ENCODE measurements at places on chromosomes 11 and 22. TPM values are rescaled to one million over a fixed set of nuclear protein-coding genes. Genes with fewer than 3 reads are reported as not detected.

The LINC01488 gene
- total RNA-seq: not detected

- no peak for DNase-seq
These were observed 30.8 kb upstream of the ALDH3B2 start for GRCh38 chr11:67705264-67705663.

DNA sequence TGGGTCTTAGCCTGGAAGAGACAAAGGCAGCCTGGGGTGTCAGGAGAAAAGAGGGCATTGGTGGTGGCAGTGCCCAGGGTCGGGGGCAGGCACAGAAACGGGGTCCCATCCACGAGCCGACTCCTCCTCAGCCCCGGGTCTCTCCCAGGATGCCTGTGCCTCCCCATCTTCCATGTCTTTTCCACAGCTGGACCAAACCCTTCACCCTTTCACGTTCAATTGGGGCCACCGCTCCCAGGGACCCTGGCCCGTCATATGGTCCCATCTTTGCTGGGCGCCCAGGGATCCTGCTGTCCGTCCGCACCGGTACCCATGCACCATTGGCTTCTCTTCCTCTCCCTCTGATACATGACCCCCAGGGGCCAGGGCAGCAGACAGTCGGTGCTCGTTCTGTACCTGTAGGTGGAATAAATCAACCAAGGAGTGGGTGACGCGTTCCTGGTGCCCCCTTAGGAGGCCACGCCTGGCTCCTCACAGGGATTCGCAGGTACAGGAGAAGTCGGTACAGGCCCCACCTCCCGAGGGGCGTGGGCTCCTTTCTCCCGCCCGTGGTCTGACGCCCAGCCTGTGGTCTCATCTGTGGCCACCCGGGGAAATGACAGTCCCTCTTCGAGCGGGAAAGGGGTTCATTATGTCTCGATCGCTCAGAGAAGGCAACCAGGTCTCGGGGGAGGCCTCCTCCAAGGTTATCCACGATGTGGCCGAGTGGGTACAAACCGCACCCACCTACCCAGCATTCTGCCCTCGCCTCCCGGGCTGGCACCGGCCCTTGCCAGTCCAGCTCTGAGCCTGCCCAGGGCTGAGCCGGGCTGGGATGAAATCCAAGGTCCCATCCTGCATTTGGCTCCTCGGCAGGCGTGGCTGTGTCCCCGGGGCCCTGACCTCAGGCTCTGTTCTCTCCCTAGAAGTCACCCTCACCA is 1493.6 kb downstream of the BRD1 start:
- peak; percentile 66 for DNase-seq

The SERPIND1 gene
- not detected for total RNA-seq

The LYVE1 gene
- total RNA-seq: 292 TPM

The ZBTB16 gene
- 208 TPM for total RNA-seq

DNA sequence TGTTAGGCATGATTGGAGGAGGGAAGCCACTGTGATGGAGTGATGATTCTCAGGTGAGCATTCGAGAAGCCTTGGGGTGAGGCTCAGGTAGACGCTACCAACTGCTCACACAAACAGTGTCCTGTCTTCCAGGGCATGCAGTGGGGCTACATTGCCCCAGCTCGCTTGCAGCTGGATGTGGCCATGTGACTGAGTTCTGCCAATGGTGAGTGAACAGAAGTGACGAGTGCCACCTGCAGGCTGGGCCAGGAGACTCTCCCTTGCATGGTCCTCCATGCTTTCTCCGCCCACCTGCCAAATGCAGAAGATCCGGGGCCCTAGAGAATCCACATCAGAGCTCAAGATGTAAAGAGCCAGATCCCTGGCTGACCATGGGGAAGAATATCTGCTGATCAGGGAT is 195.9 kb downstream of the BCR start:
- DNase-seq: no peak

DNA sequence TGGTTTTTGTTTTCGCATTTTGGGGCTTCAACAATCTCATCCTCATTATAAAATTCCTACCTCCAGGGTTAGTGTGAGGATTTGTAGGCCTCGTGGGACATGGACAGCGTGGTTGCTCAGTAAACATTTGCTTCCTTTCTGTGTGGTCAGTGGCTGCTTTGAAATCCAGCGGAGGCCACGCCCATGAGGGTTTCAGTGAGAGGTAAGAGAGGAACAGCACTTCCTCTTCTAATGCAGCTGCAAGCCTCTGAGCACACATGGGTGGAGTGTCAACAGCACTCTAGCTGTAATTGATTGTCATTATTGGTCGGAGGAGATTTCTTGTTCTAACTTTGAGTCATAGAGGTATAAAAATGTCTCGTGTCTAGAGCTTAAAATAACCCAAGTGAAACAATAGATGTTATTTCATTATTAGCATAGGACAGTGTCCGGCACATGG is 6.0 kb upstream of the ARHGAP42 start:
- no peak for DNase-seq

The FIBIN gene
- total RNA-seq: 24.5 TPM

The SMTN gene
- total RNA-seq: 511 TPM
